ENCODE measurements at places on chromosomes 6 and 20.

- DNase-seq = no peak
Observed at GRCh38 chr6:30748851-30749540, 4.6 kb upstream of the IER3 start.

DNA sequence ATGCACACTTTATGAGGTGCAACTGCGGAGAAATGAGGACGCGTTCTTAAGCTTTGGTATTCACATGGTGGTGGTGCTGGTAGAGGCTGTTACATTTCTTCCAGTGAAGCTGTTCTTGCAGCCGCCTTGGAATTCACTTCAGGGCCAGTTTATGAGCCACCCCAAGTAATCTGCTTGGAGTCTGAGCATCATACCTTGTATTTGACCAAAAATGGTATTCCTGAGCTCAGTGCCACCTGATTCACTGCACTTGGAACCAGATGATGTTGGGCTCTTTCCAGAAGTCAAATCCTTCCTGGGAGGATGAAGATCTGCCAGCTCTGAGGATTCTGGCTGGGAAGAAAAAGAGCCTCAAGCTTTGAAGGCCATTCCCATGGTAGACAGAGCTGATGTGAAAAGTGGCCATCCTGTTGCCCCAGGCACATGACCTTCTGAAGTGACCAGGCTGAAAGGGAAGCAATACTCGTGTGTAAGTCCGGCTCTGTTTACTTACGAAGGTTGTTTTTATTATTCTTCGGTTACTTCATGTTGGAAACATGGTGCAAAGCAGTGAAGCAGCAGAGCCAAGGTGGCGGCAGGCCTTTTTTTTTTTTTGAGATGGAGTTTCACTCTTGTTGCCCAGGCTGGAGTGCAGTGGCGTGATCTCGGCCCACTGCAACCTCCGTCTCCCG is 7.7 kb downstream of the MANBAL start:
- DNase-seq = peak; percentile 76

GRCh38 chr6:127518191-127518709 is 885 bp downstream of the MTCL3 start:
- no peak for DNase-seq

- DNase-seq = no peak
Observed at GRCh38 chr6:75386050-75386770, 101.6 kb upstream of the TMEM30A start.

DNA sequence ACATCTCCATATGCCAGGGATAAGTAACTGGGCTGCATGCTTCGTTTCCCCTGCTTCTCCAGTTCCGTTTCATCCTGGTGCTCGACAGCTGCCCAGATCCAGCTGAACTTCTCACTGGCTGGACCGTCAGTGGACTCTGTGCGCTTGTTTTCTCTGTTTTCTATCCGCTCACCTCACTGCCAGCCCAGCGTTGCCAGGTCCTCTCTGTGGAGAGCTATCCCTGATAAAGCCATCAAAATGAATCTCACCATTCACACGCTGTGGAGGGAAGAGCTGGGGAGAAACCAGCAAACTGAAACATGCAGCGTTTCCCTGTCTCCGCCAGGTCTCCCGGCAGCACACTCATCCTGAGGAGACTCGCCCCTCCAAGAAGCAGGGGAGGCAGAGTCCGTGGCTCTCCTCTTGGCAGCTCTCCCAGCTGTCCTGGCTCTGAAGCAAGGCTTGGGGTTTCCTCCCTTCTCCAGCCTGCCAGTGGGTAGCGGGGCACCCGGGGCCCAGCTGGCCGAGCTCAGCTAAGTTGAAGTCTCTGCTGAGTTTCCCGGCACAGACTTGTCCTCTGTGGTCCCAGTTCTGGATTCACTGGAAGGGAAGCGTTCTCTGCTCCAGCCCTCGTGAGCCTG is 160.9 kb downstream of the DTNBP1 start:
- DNase-seq = peak; percentile 29

- no peak for DNase-seq
Observed at GRCh38 chr6:137402143-137402680, 92.0 kb downstream of the OLIG3 start.

- DNase-seq = no peak
Observed at GRCh38 chr20:23243791-23244155, 106.8 kb upstream of the NXT1 start.

GRCh38 chr6:6837541-6838080 is 249.1 kb downstream of the LY86 start:
- no peak for DNase-seq

DNA sequence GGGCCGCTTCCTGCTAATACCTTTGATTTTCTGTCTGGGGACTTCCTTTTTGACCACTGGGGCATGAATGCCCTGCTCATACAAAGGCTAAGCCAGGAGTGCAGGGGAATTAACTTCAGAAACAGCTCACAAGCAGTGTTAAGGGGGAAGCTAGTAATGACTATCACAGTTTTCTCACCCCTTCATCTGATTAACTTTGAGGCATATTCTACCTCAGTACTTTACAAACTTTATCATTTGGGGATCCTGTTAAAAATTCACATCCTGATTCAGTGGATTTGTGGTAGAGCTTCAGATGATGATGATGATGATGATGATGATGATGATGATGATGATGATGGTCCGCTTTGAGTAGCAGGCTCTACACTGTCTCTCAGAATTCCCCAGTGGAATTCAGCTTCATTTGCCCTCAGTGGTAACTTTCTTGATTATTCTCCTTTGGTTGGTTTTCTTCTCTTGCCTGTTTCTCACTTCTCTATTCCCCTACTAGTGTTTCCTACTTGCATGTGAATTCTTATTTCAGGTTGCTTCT is 78.4 kb upstream of the TMEM170B start:
- no peak for DNase-seq

- DNase-seq = no peak
Observed at GRCh38 chr6:129525055-129525454, 184.9 kb downstream of the ARHGAP18 start.

GRCh38 chr20:11431621-11432020 is 486.1 kb upstream of the BTBD3 start:
- DNase-seq = peak; percentile 65

GRCh38 chr6:129236001-129236517 is 353.1 kb downstream of the LAMA2 start:
- DNase-seq = no peak

DNA sequence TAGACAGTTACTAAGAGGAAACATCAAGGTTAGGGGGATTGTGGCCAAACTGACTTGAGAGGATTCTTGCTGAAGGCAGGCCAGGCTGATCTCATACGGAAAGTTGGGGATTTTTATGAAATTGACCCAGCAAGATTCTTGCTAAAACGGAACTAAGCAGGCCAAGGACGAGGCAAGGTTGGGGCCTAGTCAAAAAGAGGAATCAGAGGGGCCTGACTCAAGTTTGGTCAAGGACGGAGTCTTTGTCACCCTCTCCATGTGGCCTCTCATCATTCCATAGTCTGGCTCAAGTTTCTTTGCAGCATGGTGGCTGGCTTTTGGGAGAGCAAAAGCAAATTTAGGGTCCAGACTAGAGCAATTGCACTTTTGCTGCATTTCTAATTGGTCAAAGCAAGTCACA is 7.9 kb upstream of the HECA start:
- DNase-seq = no peak

- no peak for DNase-seq
Observed at GRCh38 chr6:45946352-45946751, 69.3 kb downstream of the CLIC5 start.

GRCh38 chr6:66995669-66996068 is 1288.6 kb upstream of the EYS start:
- no peak for DNase-seq

GRCh38 chr20:53643031-53643832 is 49.6 kb upstream of the ZNF217 start:
- no peak for DNase-seq

- DNase-seq = no peak
Observed at GRCh38 chr6:154782193-154782592, 49.0 kb downstream of the SCAF8 start.

GRCh38 chr6:33595001-33595846 is 15.1 kb upstream of the BAK1 start:
- DNase-seq = no peak

GRCh38 chr6:151063352-151063751 is 176.4 kb upstream of the AKAP12 start:
- peak; percentile 65 for DNase-seq

- no peak for DNase-seq
Observed at GRCh38 chr20:17807651-17808050, 107.9 kb downstream of the BANF2 start.

DNA sequence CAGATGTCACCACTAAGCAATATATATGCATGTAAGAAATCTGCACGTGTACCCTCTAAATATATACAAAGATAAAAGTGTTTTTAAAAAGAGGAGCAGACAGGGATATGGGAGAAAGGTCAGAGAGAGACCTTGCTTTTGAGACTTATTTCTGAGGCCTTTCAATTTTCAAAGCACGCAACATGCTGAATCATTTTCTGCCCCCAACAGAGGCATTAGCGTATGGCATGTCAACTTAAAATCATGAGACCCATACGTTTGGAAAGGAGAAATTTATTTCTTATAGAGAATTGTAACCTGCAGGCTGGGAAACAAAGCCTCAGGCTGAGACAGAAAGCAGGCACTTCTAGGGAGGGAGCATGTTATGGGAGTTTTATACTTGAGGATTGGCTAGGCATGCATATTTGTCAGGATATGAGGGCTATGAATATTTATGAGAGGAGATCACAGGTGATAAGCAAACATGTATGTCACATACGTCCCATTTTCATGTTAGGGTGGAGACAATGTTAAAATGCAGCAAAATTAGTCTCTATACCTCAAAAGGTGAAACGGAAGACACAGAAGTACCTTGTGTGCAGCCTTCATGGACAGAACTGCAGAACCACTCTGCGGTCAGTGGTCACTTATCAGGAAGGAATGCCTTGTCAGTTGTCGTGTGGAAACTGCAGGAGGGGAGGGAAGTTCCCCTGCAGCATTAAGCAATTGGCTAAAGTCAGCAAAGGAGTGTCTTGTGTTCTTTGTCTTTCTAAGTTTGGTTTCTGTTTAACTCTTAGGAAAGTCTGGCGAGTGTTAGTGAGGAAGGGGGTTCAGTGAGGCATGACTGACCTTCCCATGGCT is 6.3 kb upstream of the GABRR2 start:
- no peak for DNase-seq

DNA sequence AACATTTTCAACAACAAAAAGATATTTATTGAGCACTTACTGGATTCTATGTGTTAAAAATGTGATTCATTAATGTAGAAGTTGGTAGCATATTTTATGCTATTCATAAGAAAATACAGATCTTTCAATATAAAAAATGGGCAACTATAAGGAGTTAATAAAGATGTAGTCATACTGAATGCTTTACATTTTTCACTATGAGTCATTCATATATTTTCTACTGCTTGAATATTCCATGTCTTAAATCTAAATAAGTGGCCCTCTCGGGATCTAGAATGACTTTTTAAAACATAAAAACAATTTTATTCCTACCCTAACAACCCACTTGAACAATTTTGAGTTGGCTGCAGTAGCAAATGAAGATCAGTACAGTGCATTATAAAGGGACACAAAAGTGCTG is 362.1 kb downstream of the PHF3 start:
- DNase-seq = no peak

GRCh38 chr6:122994256-122994655 is 1.8 kb upstream of the CLVS2 start:
- DNase-seq = no peak

DNA sequence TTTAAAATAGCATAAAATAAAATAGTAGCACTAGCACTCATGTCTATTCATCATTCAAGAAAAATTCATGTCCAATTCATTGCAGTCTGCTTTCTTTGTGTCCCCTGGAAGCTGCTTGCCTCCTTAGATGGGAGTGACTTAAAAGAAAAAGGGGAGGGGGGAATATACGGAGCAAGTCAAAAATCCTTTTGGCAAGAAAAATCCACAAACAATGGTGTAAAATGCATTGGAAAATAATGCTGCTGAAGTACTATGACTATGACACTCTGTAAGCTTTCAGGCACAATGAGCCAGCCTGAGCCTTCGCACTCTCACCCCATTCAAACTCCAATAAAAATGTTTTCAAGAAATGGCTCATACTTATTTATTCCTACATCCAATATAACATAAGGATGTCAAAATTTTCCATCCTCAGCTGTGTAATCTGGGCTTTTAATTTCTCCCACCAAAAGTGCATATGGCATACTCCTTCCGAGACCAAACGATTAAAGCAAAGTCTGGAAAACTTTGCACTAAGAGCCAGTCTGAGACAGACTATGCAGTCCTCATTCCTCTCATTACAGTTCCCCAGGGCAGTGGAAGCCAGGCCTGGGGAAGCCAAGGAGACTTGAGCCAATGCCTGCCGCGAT is 790 bp downstream of the NEDD9 start:
- no peak for DNase-seq

DNA sequence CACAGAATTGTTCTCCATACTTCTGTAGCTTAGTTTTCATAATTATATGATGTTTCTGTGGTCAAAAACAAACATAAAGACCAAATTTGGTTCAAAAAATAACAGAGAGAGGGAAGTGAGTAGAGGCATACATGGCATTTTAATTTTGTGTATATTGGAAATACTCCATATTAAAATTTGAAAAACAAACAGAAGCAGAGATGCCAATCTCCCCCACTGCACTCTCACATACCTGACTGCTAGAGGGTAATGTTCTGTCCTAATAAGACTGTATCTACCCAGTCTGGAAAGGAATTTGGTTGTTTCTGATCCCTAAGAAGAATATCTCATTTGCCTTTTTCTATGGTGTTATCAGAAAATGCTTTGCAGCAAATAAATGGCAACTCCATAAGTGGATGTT is 959.0 kb upstream of the FLRT3 start:
- DNase-seq = no peak

DNA sequence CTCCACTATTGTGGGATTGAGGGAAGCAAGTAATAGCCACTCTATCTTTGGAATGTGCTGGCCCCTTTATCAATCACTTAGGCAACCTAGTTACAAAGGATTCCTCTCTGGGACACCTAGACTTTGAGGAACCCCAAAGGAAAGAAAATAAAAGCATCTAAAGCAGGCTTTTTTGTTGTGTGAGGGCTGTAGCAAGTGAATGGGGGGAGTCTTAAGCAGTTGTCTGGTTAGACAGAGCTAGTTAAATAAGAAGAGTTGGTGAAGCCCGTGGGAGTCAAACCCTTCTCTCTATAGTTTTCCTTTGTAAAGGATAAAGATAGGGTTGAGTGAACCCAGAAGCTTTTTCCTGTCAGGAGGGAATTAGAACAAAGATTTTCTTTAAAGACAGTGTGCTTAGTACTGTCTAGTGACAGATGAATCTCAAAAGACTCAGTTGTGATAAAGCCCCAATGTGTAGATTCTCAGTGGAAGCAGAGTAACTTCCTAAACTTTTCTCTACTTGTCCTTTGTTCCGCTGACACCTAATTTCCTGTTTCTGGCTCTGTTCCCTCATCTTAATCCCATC is 63.3 kb downstream of the HDGFL1 start:
- DNase-seq = no peak

GRCh38 chr6:154962753-154963152 is 32.4 kb upstream of the TIAM2 start:
- DNase-seq = peak; percentile 51

Measured in AG04449 (cell line).